A549 treated with Hydrocortisone at 1 μM for 4 hours (cell line): ENCODE measurements at places on chromosomes 11 and 22. TPM values are rescaled to one million over a fixed set of nuclear protein-coding genes. Genes with fewer than 3 reads are reported as not detected.

APOBEC3H gene
- total RNA-seq = 0.21 to 0.53 TPM (median 0.25 TPM) in 5 replicates

OR52N4 gene
- total RNA-seq = not detected in 5 replicates

OR4A16 gene
- not detected in 5 replicates for total RNA-seq

C11orf16 gene
- not detected in 5 replicates for total RNA-seq

OR52N1 gene
- not detected in 5 replicates for total RNA-seq

KDM4E gene
- not detected in 5 replicates for total RNA-seq

LMNTD2 gene
- total RNA-seq = 1.9 to 2.8 TPM (median 2.7 TPM) in 5 replicates

CTSF gene
- total RNA-seq = 30.9 to 38.6 TPM (median 32.9 TPM) in 5 replicates

CHEK2 gene
- total RNA-seq = 8.9 to 11.7 TPM (median 11.0 TPM) in 5 replicates

YPEL4 gene
- total RNA-seq = 0.18 to 0.39 TPM (median 0.28 TPM) in 5 replicates

GRM5 gene
- 0.01 TPM in 1 of 5 replicates, not detected in the others for total RNA-seq

SLC22A6 gene
- not detected in 5 replicates for total RNA-seq

SLC1A2 gene
- total RNA-seq = 0.01 to 0.14 TPM (median 0.06 TPM) in 5 replicates

CRYBB1 gene
- total RNA-seq = not detected in 5 replicates

HIKESHI gene
- 34.0 to 42.1 TPM (median 37.2 TPM) in 5 replicates for total RNA-seq

TMA7B gene
- total RNA-seq = not detected in 5 replicates

PATE2 gene
- total RNA-seq = not detected in 5 replicates

SPDYC gene
- total RNA-seq = not detected in 5 replicates

OR51B5 gene
- total RNA-seq = not detected in 5 replicates

DDIAS gene
- 14.1 to 17.8 TPM (median 16.8 TPM) in 5 replicates for total RNA-seq

OR5M8 gene
- not detected in 5 replicates for total RNA-seq

HBB gene
- not detected in 5 replicates for total RNA-seq

MRGPRX4 gene
- total RNA-seq = not detected in 5 replicates

RASL10A gene
- total RNA-seq = 0.17 to 0.38 TPM (median 0.25 TPM) in 5 replicates

TP53AIP1 gene
- total RNA-seq = 0.06 TPM in 1 of 5 replicates, not detected in the others

MOV10L1 gene
- 0.03 TPM in 1 of 5 replicates, not detected in the others for total RNA-seq

LRRC10B gene
- 0.09 to 0.22 TPM (median 0.13 TPM) in 5 replicates for total RNA-seq

CYP2D6 gene
- 0.44 to 0.72 TPM (median 0.54 TPM) in 5 replicates for total RNA-seq

LMO2 gene
- total RNA-seq = 0.37 to 1.0 TPM (median 0.69 TPM) in 5 replicates

GVQW3 gene
- total RNA-seq = 0.32 to 1.3 TPM (median 0.90 TPM) in 5 replicates

CBLIF gene
- not detected in 5 replicates for total RNA-seq

TEX12 gene
- total RNA-seq = not detected in 5 replicates

PLEKHA7 gene
- total RNA-seq = 46.8 to 60.2 TPM (median 57.2 TPM) in 5 replicates

OSBP gene
- total RNA-seq = 26.9 to 36.3 TPM (median 29.8 TPM) in 5 replicates

PTPN5 gene
- 0.02 TPM in 1 of 5 replicates, not detected in the others for total RNA-seq

CARD18 gene
- total RNA-seq = not detected in 5 replicates

CASTOR1 gene
- 5.0 to 7.3 TPM (median 5.6 TPM) in 5 replicates for total RNA-seq

FOXRED2 gene
- total RNA-seq = 14.1 to 16.2 TPM (median 14.8 TPM) in 5 replicates

KDELR3 gene
- 16.8 to 20.6 TPM (median 19.8 TPM) in 5 replicates for total RNA-seq

UBQLNL gene
- total RNA-seq = not detected in 5 replicates

PDGFD gene
- 5.9 to 8.6 TPM (median 7.2 TPM) in 5 replicates for total RNA-seq

ELFN2 gene
- total RNA-seq = 5.8 to 6.7 TPM (median 6.2 TPM) in 5 replicates

PLAAT5 gene
- total RNA-seq = not detected in 5 replicates

DUSP8 gene
- total RNA-seq = 0.74 to 1.5 TPM (median 1.2 TPM) in 5 replicates

DEPDC7 gene
- 6.5 to 9.0 TPM (median 7.3 TPM) in 5 replicates for total RNA-seq

SHANK3 gene
- 3.3 to 5.2 TPM (median 4.1 TPM) in 5 replicates for total RNA-seq

MMP8 gene
- total RNA-seq = not detected in 5 replicates

FAT3 gene
- total RNA-seq = 0.25 to 0.67 TPM (median 0.40 TPM) in 5 replicates

OR56A4 gene
- total RNA-seq = not detected in 5 replicates

DDI1 gene
- not detected in 5 replicates for total RNA-seq

TRPM5 gene
- not detected in 5 replicates for total RNA-seq

DEFB131B gene
- not detected in 5 replicates for total RNA-seq

DPP3 gene
- 51.1 to 65.5 TPM (median 52.4 TPM) in 5 replicates for total RNA-seq
